ENCODE measurements at places on chromosomes 7 and 10.

DNA sequence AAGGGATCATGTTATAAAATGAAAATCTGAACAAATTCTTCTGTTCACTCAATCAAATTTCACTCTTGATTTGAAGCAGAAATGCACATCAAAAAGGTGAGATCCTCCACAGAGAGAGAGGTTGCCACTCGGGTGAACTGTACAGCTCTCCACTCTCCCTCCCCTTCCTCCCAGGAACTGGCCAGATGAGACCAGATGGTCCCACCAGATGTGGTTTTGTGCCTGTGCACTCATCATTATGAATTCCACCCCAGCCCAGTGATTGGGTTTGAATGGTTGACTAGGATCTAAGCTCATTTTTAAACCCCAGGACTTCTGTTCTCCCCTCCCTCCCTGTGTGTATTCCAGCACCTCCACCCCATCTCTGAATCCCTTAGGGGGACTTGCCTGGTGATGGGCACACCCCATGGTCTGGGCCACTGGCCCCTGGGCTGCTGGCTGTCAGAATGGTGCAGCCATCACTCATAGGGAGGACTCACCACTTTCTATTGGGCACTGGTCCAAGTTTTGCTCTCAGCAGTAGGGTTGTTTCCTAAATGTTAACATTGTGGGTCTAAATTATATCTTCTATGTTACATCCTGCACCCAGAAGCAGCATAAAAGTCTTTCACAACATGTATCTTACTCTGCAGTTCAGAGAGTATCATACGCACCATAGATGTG is 393.1 kb downstream of the TNS3 start:
- DNase-seq = no peak

DNA sequence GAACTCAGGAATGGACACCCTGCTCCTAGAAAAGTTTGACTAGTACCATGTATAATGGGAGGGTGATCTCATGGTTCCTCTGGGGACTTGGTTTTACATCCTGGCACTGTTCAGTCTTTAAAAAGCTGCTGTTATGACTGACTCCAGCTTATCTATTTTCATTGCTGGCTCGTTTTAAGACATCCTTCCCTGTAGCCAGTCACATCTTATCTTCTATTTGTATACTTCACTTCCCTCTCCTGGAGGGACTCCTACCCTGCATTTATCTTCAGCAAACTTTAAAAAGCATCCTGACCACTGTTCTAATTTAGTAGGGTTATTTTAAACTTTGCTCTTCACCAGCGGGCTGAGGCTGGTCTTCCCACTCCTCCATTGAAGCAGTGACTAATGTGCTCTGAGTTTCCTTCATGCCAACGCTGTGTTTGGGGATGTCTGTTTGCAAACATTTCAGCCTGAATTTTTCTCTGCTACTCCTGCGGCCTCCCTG is 72.9 kb upstream of the ARMC3 start:
- DNase-seq = no peak

- DNase-seq = no peak
Measured at GRCh38 chr10:60323162-60323561, 66.5 kb downstream of the ANK3 start.

DNA sequence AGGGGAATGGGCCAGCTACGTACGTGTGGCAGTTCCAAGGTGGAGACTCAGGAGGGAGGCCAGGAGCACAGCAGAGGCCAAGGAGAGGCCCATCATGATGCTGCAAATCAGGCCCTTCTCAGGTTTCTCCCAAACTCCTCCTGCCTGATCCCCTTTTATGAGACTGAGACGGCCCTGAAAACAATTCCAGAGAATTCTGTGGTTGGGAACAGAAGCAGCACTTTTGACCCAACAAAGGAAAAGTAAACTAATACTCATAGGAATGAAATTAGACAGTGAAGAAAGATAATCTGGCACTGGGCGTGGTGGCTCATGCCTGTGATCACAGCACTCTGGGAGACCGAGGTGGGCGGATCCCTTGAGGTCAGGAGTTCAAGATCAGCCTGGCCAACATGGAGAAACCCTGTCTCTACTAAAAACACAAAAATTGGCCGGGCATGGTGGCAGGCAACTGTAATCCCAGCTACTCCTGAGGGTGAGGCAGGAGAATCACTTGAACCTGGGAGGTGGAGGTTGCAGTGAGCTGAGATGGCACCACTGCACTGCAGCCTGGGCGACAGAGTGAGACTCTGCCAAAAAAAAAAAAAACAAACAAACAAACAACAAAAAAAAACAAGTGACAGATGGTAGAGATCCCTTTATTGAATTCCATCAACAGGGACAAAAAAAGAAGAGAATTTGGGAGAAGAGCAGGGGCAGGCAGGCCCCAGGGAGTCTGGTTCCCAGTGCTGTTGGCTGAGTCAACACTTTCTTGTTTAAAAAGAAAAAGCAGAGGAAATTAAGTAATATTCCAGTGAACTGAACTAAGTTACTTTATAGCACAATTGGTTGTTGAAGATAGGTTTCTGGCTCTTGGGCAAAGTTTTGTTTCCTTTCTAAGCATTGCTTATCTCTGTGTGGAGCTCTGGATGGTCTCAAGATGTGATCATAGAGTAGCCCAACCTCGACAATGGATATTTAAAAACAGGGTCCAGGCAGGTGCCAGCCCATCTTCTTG is at the start of gene CCL26:
TSS of gene CCL26 (minus strand) at position 131 of the 997 bp plus-strand sequence. CDS start at position 96, 35 bp downstream.
- no peak for DNase-seq

GRCh38 chr10:91046869-91047268 is 126.0 kb upstream of the ANKRD1 start:
- DNase-seq = no peak

GRCh38 chr7:106345421-106346166 is 60.8 kb upstream of the NAMPT start:
- no peak for DNase-seq

GRCh38 chr7:29569648-29570047 is 6.0 kb downstream of the PRR15 start:
- no peak for DNase-seq

DNA sequence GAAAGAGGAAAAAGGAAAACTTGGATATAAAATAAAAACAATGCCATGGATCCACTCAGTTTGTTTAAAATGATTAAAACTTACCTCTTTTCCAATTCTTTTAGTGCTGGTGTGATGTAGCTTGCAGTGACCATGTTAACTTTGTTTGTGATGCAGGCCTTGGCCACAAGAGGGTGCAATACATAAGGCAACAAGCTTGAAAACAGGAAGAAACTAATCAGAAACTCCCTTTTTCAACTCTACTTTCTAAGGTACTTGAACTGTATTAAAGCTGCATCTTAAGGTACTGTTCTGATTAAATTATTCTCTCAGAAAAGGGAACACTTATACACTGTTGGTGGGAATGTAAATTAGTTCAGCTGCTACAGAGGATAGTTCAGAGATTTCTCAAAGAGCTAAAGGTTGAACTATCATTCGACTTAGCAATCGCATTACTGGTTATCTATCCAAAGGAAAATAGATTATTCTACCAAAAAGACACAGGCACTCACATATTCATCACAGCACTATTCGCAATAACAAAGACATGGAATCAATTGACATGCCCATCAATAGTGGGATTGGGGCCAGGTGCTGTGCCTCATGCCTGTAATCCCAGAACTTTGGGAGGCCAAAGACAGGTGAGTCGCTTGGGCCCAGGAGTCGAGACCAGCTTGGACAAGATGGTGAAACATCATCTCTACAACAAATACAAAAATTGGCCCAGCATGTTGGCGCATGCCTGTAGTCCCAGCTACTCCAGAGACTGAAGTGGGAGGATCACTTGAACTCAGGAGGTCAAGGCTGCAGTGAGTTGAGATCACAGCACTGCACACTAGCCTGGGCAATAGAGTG is 50.9 kb downstream of the AASS start:
- peak; percentile 63 for DNase-seq

DNA sequence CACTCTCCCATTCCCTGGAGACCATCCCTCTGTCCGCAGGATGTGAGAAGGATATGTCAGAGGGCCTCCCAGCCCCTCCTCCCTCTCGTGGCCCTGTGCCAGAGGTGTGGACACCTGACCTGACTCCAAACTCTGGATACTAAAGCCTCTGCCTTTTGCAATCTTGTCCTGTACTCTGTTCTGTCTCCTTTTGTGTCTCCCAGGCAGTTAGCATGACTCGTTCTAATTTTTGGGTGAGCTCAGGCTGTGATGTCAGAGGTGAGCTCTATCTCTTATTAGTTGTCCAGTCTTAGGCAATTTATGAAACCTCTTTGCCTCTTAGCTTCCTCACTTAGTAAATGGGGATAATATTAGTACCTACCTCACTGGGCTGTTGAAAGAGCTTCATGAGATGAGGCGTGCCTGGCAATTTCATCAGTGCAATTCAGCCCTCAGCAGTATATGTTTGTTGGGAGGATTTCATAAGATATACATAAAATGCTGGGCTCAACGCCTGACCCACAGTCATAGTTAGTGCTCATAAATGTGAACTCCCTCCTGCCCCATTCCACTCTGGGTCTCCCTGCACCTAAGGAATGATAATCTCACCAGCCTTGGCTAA is 10.9 kb downstream of the MARVELD1 start:
- no peak for DNase-seq

- no peak for DNase-seq
Measured at GRCh38 chr7:66330961-66331360, 125.8 kb downstream of the TPST1 start.

- no peak for DNase-seq
Measured at GRCh38 chr7:37901236-37901827, 15.3 kb downstream of the SFRP4 start.

- no peak for DNase-seq
Measured at GRCh38 chr10:49273082-49273465, 25.9 kb upstream of the C10orf71 start.

GRCh38 chr10:73099141-73099540 is 2.5 kb upstream of the P4HA1 start:
- DNase-seq = no peak

DNA sequence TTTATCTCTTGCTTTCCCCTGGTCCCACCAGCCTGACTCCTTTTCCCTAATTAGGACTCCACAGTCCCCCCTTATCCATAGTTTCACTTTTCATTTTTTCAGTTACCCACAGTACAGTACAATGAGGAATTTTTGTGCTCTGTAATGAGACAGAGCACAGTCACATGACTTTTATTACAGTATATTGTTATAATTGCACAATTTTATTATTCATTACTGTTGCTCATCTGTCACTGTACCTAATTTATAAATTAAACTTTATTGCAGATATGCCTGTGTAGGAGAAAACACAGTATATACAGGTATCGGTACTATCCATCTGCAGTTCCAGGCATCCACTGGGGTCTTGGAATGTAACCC is 125.4 kb downstream of the KCNMA1 start:
- DNase-seq = no peak

DNA sequence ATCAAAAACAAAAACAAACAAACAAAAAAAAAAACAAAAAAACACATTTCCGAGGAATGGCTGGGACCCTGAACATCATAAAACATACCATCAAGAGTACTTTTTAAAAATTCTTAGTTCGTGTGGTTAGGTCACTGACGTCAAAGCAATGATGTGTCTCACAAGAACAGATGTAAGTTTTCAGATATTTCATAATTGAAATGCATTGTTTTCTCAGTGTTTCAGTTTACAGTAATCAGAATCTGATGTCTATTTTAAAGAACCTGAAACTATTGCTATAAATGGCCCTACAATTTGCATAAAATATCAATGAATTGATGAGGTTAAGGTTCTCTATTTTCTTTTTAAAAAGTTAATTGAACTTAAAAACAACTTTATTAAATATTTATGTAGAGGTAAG is 103.7 kb upstream of the HGF start:
- no peak for DNase-seq

DNA sequence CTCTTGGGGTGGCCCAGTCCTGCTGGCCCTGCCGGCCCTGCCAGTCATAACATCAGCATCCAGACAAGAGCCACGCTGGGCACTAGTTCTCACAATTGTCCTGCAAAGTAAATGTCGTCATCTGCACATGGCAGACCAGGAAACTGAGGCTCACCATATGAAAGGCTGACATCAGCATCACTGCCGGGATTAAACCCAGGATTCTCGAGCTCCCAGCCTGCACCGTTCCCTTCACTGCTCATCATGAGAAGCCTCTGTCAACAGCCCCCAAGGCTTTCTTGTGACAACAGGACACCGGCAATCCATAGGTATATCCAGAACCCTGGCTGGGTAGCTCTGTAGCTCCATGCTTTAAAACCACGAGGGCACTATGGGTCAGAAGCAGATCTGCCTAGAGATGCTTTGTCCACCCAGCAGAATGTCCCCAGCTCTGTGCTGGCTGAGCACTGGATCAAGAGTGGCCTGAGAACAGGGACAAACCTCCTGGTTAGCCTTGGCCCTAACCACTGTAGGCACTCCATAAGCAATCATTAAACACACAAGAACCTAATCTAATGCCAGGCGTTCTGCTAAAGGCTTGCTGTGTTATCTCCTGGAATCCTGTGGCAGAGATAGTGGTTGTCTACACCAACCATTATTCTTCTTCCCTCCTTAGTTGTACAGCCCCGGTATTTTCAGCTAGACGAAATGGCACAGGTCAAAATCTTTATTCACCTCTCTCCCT is 41.2 kb upstream of the C10orf71 start:
- no peak for DNase-seq

DNA sequence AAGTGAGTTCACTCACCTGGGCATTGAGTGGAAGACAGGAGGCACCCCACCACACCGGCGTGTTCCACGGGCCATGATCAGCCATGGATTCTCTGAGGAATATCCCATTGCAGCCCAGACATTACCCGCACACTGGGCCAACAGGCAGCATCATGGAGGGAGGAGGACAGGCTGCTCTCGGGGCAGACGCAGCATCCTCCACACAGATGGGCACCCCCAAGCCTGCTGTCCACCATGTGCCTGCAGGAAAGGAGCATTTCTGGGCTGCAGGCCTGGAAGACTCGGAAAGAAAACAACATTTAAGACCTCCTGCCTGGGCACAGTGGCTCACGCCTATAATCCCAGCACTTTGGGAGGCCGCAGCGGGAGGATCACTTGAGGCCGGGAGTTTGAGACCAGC is 71.0 kb upstream of the SH2B2 start:
- no peak for DNase-seq

All from GM12864 (cell line).